ENCODE measurements at places on chromosomes 12 and 14.

DNA sequence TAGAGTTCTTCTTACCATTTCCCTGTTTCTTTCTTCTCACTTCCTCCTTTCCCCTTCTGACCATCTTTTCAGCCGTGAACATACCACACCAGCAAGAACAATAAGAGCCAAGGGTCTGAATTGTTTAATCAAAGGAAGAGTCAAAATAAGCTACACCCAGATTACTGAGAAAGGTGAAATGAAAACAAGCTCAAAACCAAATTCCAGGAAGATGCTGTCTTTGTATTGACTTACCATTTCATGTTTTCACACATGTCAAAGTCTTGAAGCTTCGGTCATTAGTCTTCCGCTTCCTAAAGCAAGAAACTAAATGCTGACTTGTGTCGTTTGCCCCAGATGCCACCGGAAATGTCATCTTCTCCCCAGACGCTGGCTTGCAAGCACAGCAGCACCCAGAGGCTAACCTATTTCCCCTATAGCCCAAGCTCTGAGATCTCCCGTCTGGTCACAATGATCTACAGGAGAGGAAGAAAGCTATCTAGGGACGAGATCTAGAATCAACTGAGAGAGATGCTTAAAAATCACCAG lies 136.5 kb upstream of the AMIGO2 start:
- DNase-seq: no peak

GRCh38 chr14:59333668-59334067 lies 131.5 kb downstream of the GPR135 start:
- DNase-seq: no peak

GRCh38 chr12:89968151-89968700 lies 259.6 kb upstream of the ATP2B1 start:
- no peak for DNase-seq

GRCh38 chr14:34580381-34580780 lies 40.9 kb upstream of the EAPP start:
- DNase-seq: no peak

DNA sequence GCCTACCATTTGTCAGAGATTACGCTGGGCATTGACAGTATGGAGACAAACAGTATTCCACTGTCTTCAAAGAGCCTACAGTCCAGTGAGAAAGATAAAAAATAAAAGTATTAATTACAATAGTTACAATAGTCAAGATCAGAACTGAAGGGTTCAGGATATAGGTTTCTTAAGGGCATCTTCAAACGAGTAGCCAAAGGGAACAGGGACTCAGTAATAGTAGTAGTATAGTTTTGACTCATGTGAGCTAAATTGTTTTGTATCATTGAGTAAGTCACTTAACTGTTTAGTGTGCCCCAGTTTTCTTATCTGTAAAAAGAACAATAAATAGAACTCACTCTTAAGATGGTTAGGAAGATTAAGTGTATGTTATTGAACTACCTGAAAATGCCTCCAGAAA lies 123.6 kb downstream of the METTL25 start:
- DNase-seq: no peak

- DNase-seq: no peak
Measured at GRCh38 chr12:79295572-79295971, 395.2 kb downstream of the PAWR start.

DNA sequence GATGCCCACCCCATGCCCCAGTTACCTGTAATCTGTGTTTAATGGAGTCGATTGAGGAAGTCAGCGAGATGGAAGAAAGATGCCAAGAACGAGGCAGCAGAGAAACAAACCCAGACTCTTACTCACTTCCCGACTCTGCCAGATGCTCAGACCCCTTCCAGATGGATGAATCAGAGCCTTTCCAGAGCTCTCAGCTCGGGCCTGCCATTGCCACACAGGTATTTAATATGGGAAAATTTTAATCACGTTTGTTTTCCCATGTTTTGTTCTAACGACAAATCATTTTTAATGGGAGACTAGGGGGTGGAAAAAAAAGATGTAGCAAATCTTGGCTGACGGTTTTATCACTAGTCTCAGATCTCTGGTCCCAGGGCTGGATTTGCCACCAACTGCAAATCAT lies 72.5 kb upstream of the SRRM4 start:
- DNase-seq: no peak

GRCh38 chr14:78245238-78245637 lies 75.1 kb downstream of the NRXN3 start:
- no peak for DNase-seq

DNA sequence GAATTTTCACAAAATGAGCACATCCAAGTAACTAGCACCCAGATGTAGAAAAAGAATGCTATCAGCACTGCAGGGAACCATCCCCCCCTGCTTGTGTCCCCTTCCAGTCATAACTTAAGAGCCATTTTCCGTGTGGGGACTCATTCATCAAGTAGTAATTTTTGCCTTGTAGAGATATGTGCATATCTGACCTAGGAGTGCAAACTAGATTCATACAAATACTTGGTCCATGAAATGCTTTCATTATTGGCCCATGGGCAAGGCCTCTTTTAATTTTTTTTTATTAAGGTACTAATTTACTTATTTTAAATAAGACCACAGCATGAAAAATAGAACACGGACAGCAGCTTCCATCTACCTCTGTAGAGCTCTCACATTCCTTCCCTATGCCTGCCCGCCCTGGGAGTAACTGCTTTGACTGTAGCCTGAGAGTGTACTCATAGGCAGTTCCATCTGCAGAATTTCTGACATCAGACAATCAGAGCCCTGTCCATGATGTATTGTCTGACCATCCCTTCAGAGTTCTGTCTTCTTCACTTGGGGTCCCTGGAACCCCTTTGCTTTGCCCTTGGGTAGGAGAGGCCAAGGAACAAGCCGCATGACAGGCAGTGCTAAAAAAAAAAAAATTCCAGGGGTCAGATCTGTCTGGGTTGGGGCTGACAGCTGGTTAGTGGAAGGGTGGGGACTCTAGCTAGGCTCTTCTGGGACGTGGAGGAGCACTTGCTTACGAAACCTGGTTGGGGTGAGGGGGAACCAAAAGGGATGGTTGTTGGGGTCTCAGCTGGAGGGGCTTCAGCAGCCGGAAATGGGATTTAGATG lies 131.7 kb downstream of the C12orf75 start:
- DNase-seq: no peak

DNA sequence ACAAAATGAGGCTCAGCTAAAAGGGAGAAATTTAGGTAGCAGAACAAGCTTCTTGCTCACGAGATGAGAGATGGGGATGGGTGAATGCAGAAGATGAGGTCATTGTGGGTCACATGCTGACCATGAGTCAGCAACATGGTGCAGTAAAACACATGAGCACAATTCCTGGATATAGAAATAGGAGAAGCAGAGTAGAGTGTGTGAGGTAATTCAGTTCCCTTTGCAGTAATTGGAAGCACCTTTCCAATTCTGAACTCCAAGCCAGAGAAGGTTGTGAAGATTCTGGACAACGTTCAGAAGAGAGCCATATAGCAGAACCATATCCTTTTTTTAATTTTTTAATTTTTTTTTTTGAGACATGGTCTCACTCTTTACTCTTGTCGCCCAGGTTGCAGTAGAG lies 62.0 kb upstream of the LMNTD1 start:
- no peak for DNase-seq

DNA sequence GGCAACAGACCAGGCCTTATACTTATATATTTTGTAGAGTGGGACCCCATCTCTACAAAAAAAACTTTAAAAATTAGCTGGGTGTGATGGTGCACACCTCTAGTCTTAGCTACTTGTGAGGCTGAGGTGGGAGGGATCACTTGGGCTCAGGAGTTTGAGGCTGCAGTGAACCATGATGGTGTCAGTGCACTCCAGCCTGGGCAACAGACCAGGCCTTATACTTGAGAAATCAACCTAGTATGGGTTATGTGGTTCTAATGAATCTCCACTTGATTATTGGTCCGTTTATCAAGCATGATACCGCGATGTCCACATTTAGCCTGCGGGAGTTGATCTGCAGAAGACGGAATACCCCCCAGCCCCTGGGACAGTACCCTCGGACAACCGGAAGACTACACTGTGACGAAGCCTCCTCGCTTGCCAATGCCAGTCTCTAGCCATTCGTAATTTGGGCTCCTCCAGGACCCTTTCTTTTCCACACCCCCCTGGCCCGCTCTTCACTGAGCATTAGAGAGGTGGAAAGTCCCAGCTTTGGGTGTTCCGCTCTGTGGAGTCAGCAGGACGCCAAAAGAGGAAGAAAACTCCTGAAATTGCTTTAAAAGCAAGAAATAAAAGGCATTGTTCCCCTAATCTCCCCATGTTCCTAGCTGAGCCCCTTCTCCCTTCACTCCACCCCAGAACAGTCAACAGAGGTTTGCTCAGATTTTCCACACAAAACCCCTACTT lies 19.4 kb downstream of the LTBP2 start:
- no peak for DNase-seq

DNA sequence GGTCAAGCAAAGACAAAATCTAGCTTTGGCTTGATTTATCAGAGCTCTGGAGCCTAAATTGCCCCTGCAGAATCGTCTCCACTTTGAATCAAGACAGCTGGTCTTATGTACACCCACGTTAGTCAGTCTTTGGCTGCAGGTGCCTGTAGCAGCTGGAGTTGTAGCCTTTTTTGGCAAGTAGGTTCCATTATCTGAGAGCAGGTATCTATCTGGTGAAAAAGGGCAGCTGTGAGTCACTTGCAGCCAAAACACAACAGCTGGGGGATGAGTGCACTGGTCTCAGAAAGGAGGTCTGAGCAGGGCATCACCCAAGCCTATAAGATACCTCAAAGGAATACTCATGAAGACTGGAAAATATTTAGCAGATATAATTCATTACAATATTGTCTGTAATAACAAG lies 43.6 kb upstream of the KCNH5 start:
- peak; percentile 85 for DNase-seq

- DNase-seq: no peak
Measured at GRCh38 chr12:112130441-112130998, 5.2 kb downstream of the TRAFD1 start.

DNA sequence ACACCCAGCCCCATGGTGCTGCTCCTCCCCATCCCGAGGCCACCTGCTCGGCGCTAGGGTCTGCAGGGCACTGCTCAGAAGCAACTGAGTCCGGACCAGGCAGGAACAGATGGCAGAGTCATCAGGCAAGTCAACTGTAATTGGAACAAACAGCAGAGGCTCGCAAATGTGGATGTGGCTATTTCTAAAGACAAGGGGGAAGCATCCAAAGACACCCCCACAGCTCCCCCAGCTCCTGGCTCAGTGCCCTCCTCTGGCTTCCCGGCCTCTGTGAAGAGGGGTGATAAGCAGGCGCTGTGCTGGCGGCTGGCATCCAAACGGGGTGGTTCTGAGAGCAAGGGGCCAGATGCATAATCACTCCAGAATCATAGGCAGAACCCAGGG lies 125.6 kb downstream of the PIWIL1 start:
- peak; percentile 72 for DNase-seq

DNA sequence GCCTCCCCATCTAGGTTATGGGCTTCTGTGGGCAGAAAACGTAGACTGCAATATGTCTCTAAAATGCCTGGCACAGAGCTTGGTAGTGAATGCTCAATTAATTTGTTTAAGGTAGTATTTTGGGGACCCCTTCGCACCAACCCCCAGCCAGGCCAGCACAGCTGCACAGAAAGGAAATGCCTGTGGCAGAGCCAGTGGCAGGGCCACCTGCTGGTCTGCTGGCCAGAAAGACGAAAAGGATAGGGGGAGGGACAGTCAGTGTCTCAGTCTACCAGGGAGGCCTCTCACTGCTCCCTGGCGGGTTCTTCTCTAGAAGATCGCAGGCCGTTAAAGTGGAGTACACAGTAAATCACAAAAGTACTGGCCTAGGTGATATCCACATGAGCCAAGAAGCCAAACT lies 3.5 kb downstream of the RAB15 start:
- DNase-seq: peak; percentile 21

DNA sequence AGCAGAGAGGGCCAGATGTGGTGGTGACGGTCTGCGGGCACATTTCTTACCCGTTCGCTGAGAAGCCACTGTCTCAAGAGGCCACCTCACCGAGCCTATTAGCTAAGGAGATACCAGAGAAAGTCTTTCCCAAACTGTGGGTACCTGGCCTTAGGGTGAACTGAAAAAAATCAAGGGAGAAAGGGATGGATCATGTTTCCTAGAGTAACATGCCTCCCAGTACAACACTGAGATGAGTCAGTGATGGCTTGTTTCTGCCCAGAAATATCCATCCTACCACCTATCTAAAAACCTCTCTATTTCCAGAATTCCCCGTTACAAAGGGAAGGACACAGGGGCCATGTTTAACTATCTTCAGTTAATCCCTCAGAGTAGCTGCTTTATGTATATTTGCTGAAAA lies 83.7 kb downstream of the LMNTD1 start:
- no peak for DNase-seq

GRCh38 chr12:73529231-73529630 lies 1008.4 kb upstream of the ATXN7L3B start:
- DNase-seq: no peak

GRCh38 chr12:42396473-42397259 lies 70.7 kb downstream of the PPHLN1 start:
- no peak for DNase-seq

- no peak for DNase-seq
Measured at GRCh38 chr12:68794653-68795251, 13.2 kb upstream of the MDM2 start.

DNA sequence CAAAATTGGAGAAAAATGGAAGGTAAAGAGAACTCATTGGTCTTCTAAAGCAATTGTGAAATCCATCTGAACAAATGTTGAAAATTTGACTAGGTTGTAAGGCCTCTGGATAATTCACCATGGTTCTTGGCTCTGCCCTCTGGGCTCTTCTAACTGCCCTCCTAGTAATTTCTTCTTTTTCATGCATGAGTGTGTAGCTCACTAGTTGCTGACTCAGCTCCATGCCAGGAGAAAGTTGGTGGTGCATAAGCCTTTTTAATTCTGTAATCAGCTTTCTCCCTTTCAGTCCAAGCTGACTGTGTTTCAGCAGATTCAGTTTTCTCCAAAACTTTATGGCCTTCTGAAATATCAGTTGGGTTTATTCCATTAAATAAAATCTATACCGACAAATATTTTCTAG lies 877.8 kb upstream of the ATXN7L3B start:
- DNase-seq: no peak

GRCh38 chr12:128069359-128069997 lies 197.5 kb upstream of the TMEM132C start:
- peak; percentile 36 for DNase-seq

GRCh38 chr12:45336762-45337596 lies 121.1 kb downstream of the ANO6 start:
- no peak for DNase-seq
